ENCODE measurements at places on chromosomes 5 and 9.

- DNase-seq, result no peak
These were observed 331.3 kb upstream of the SEMA6A start for GRCh38 chr5:116905885-116906284.

GRCh38 chr9:20621471-20622329, 599 bp downstream of the MLLT3 start:
- DNase-seq, result no peak

DNA sequence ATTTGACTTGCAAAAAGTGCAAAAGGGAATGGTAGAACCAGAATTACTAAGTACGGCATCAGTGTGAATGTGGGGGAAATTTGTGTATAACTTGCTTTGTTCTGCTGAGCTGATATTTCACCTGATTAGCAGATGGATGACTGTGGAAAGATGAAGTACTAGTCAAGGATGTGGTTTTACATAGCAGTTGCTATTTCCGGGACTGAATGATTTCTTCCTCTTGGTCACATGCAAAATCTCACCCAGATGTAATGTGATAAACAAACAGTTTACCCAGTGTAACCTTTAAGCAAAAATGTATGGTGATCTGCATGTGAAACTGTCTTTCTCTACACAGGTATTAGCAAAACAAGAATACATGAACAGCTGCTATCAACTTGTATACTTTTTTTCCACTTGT, 46.1 kb downstream of the DCP2 start:
- DNase-seq, result no peak

DNA sequence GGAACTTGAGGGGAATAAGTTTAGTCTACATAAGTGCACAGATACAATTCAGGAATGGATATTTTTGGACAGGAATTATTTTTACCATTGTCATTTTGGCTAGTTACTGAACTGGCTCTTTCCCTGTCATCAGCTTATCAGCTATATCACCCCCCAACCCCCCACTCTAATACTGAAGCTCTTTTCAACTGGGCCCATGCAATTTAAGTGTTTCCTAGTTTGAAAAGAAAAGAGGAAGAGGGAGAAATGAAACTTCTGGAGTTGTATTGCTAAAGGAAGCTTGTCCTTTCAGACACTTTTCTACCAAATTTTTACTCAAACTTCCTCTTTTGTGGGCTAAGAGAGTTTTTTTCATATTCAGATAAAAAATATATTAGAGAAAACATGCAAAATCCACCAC, 18.5 kb upstream of the TIMD4 start:
- no peak for DNase-seq

- DNase-seq, result no peak
These were observed 218.0 kb downstream of the DCP2 start for GRCh38 chr5:113194591-113194990.

DNA sequence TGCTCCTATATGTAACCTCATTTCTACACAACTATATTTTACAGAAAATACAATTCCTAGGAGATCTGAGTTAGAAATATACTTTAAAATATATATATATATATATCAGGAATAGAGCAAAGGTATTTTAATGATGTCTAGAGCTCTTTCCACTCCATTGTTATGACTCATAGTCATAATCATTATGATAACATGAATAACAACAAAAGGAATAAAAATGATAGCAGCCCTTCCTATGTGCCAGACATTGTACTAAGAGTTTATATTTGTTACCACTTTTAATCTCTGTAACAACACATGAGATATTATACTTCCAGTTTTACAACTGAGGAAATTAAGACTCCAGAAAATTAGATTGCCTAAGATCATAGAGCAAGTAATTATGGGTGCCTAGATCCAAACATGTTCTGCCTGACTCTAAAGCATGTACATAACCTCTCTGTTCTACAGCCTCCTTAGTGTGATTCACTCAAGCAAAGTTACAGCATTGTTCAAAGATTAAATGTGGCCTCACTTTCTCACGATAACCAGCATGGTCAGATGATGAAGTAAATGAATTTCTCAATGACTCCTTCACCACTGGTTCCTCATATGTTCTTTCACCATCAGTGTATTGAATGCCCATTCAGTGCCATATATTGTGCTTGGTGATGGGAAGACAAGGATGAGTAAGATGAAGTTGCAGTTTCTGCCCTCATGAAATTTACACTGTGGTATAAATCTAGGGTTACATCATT, 452.1 kb downstream of the EFNA5 start:
- DNase-seq, result no peak

DNA sequence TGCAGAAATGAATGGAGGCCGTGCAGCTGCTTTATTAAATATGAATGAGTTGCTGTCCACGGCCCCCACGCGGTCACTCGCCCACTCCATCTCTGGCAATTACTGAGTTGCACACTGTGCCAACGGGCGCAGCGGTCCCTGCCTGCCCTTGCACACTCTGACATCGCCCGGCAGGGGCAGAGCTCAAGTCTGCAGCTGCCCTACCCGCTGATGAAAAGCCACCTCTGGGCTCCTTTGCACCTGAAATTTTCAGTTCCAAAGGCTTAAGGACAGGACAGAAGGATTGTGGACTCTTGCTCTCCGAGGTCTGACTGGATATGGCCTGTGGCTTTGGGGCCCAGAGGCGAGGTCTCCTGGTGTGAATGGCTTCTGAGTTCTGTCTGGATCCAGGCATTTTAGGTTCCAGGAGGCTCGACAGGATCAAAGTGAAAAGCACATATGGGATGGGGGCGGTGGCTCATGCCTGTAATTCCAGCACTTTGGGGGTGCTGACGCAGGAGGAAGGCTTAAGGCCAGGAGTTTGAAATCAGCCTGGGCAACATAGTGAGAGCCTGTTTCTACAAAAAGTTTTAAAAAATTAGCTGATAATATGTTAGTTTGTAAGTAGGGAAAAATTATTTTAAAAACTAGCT, 201.8 kb downstream of the PAX5 start:
- DNase-seq, result no peak

GRCh38 chr9:15211815-15212495, 95.1 kb downstream of the TTC39B start:
- no peak for DNase-seq

- DNase-seq, result no peak
These were observed 272.8 kb downstream of the DENND1A start for GRCh38 chr9:123657099-123657498.

DNA sequence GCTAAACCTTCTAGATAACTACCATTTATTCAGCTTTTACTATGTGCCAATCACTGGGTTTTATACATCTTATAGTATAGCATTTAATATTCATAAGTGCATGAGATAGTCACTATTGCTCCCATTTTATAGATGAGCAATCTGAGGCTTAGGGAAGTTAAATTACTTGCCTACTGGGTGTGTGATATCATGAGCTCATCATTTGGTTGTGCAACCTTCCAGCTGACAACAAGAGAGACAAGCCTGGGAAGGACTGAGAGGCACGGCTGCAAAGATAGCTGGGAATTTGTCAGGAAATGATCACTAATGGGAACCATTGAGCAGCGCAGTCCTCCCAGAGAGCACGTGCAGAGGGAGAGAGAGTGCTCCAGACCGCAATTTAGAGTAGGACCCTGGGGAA, 481.6 kb upstream of the KIF2A start:
- no peak for DNase-seq

DNA sequence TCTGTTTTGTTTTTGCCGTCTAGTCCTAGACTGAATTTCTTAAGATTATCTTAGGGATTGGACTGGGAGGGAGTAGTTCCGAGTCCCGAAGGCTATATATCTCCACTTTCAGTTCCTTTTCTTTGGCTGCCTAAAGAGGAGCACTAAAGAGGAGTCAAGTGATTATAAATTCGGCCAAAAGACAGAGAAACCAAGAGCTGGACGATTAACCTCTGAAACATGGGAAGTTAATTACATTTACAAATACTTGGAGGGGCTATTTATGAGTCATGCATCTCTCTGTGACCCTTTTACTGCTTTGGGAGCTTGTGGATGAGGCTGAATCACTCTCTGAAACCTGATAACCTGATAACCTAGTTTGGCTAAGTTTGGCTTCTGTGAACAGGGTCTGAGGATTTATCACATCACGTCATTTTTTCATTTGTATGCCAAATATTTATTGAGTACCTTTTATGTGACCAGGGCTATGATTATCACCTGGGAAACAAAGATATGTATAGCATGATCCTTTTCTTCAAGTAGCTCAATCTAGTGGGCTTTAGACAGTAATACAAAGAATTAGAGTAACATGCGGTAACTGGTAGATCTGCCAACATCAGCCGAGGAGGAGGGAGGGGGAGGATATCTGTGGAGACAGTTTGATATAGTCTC, 180.9 kb downstream of the CD180 start:
- DNase-seq, result no peak

- DNase-seq, result no peak
These were observed 49.7 kb upstream of the NKD2 start for GRCh38 chr5:958701-959571.

- no peak for DNase-seq
These were observed 34.7 kb downstream of the RNF145 start for GRCh38 chr5:159174511-159175168.

GRCh38 chr9:96178153-96178552, 123.8 kb downstream of the HSD17B3 start:
- no peak for DNase-seq

DNA sequence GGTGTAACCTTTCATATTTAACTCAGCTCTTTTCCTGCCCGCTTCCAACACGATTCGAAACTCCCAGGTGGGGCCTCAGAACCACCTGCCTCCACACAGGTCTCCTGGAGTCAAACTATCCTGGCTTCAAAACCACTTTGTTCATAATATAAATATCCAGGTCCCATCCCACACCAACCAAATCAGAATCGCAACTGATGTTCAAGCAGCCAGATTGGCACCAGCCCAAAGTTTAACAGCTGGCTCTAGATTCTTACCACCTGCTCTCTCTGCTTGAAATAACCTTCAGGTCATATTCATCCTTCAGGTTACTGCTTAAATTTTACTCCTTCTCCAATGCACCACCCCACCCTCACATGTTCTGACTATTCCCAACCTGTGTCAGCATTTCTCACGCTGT, 231.4 kb upstream of the TRPM3 start:
- DNase-seq, result no peak

DNA sequence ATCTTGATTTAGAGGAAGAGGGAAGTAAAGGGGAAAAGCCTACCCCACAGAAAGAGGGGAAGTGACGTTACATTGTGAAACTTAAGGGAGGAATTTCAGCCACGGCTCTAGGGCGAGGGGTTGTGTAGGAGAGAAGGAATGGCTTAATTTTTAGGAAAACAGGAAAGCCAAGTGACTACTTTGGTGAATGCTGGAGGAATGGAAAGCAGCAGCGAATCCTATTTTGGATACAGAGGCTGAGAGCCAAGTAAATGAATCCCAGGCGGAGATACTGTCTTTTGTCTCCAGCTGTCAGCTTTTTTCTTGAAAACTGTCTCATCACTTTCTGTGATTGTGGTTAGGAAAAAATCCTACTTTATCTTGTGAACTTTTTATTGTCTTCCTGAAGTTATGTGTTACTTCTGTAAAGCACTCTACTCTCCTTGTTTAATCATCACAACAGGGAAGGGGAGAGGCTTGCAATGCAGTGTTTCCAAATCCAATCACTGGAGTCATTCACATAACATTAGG, 188.4 kb downstream of the TSSK1B start:
- no peak for DNase-seq

GRCh38 chr5:149941795-149942194, 2.8 kb downstream of the PDE6A start:
- no peak for DNase-seq

DNA sequence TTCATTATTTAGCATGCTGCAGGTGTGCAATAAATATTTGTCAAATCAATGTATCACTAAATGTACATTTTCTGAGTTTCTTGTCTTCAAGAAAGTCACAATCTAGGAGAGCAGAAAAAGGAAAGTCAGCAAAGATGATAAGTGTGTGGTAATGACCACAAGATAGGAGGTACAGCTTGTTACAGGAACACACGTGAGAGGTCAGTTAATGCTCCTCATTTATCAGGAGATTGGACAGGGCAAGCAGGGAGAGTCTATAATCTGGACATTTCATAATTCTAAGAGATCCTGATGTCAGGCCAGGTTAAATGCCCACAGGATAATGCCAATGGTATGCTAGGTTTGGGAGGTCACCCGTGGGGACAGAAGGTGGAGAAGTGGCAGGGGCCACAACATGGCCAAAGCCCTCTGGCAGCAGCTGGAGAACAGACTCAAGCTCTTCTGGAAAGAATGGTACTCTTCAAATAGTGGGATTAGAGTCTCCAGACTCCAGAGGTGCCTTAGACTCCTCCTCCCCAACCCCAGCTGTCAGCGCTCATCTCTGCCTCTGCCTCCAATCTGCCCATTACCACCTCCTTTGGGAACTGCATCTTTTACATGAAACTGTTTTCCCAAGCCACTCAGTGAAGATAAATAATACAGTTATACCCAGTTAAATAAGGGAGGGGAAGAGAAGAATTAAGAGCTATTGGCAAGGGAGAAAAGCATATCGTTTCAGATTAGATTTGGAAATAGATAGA, 114.3 kb downstream of the ASTN2 start:
- no peak for DNase-seq

DNA sequence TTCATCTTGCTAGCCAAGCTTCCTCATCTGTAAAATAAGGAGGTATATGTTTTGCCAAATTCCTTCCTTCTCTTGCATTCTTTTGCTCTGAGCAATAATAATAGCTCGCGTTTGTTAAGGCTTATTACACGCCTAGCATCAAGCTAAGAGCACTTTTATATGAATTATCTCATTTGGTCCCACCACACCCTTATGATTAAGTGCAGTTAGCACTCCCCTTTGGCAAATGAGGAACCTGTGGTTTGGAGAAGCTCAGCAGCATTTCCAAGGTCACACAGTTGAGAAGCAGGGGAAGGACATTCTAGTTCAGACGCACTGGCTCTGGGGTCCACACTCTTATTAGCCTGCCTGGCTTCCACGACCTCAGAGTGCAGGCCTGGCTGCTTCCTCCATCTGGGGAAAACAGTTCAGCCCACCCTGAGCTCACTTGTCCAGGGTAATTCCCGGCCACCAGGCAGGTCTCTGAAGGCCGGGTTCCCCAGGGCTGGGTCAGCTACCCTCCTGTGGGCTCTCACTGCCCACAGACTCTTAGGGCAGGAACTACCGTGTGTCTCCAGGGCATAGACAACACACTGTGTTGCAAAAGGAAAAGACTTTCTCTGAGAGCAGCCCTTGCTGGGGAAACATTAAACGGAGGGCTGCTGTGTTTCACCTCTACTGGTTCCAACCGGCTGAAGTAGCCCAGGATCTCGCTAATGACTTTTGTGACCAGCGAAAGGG, 9.9 kb upstream of the FBP1 start:
- DNase-seq, result no peak

DNA sequence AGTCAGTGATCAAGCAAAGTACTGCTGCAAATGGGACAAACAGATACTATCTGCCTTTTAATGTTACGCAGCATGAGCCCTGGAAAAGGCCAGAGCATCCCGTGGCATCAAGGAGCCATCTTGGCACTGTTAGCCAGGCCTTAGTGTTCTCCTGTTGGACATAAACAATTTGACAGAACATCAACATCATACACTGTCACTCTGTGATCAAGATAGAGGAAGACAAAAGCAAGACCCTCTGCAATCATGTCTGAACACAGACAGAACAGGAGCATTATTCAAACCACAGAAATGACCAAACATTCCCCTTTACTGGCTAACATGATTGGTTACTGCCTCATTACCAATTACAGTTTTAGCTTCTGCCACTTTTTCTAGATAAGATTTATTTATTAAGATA, 21.2 kb upstream of the ROPN1L start:
- DNase-seq, result no peak
